ENCODE measurements at places on chromosomes 3 and 15. TPM values are rescaled to one million over a fixed set of nuclear protein-coding genes. Genes with fewer than 3 reads are reported as not detected.

The SERPINI1 gene
- total RNA-seq = 0.76 TPM

The LOXL1 gene
- 0.25 TPM for total RNA-seq

GRCh38 chr3:18649666-18650363 is 224.7 kb upstream of the SATB1 start:
- peak overlapping the region; percentile 92 for H3K27ac ChIP-seq
- no peak overlapping the region for H3K4me3 ChIP-seq
- H3K4me1 ChIP-seq = peaks cover 74% of the 10 kb centered on the region
- no peaks in the 10 kb centered on the region for H3K36me3 ChIP-seq
- no peaks in the 10 kb centered on the region for H3K27me3 ChIP-seq

GRCh38 chr3:17151598-17152373 is 267.0 kb downstream of the PLCL2 start:
- peak overlapping the region; percentile 85 for H3K27ac ChIP-seq
- peak overlapping the region; percentile 28 for H3K4me3 ChIP-seq
- H3K36me3 ChIP-seq = peaks cover 38% of the 10 kb centered on the region
- H3K4me1 ChIP-seq = peaks cover 25% of the 10 kb centered on the region
- DNase-seq = peak; percentile 95

GRCh38 chr3:21260507-21260906 is 490.5 kb downstream of the ZNF385D start:
- H3K27me3 ChIP-seq = no peaks in the 10 kb centered on the region
- DNase-seq = no peak
- H3K4me3 ChIP-seq = no peak overlapping the region
- no peaks in the 10 kb centered on the region for H3K36me3 ChIP-seq

GRCh38 chr3:97882975-97883598 is 61.3 kb downstream of the CRYBG3 start:
- H3K4me3 ChIP-seq = no peak overlapping the region
- H3K36me3 ChIP-seq = no peaks in the 10 kb centered on the region
- no peak overlapping the region for H3K27ac ChIP-seq
- DNase-seq = peak; percentile 8
- no peaks in the 10 kb centered on the region for H3K27me3 ChIP-seq
